SW 1271 (cell line): ENCODE measurements at places on chromosomes 7 and 10.

DNA sequence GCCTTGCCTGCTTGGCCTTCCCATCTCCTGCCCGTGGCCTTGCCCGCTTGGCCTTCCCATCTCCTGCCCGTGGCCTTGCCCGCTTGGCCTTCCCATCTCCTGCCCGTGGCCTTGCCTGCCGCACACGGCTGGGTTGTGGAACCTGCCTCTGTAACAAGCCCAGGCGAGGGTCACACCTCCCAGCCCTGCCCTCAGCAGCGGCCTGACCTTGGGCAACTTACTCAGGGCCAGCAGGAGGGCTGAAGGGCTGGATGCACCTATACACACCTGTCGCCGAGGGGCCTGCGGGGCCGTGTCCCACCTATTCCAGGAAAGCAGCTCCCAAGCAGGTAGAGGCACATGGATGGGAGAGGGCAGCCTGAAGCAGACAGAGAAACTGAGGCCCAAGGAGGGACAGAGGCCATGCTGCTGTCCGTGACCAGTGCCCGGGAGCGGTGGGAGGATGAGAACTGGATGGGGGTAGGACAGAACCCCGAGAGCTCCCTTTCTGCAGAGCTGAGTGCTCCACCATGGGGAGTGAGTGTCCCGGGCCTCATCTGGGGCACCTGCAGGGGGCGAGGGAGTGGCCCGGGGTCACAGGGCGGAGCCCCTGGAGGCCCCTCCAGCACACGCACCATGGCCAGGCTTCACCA is 277.6 kb downstream of the ELFN1 start:
- no peak for DNase-seq

GRCh38 chr7:17646253-17646956 is 293.9 kb downstream of the SNX13 start:
- no peak for DNase-seq

DNA sequence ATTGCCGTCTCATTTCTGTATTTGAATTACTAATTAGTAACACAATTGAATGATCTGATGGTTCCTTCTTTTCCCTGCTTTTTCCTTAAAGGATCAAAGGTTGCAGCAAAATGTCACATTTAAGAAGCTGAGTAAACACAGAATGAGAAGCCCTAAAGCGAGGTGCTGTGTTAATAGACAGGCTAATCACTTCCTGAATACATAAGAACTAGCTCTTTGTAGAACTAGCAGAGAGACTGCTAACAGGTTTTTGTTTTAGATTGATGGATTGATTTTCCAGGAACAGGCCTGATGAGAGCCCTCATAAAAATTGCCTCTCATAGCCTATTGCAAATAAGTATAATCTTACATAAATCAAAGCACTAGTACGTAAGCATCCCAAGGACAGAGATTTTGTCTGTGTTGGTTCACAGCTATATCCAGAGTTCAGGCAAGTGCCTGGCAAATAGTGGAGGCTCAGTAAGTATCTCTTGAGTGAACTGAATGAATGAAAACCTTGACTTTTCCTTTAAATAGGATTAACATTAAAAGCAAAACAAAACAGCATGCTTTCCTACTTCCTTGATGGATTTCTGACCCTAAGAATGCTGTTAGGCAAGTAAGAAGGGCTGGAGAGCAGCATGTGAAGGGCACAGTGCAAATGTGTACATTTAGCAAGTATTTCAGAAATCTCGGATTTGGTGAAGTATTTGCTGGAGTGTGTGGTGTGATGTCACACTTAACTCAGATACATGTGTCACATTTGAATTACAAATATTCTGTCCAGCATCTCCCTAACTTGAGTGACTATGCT is 3.3 kb downstream of the TMEM229A start:
- DNase-seq: no peak

DNA sequence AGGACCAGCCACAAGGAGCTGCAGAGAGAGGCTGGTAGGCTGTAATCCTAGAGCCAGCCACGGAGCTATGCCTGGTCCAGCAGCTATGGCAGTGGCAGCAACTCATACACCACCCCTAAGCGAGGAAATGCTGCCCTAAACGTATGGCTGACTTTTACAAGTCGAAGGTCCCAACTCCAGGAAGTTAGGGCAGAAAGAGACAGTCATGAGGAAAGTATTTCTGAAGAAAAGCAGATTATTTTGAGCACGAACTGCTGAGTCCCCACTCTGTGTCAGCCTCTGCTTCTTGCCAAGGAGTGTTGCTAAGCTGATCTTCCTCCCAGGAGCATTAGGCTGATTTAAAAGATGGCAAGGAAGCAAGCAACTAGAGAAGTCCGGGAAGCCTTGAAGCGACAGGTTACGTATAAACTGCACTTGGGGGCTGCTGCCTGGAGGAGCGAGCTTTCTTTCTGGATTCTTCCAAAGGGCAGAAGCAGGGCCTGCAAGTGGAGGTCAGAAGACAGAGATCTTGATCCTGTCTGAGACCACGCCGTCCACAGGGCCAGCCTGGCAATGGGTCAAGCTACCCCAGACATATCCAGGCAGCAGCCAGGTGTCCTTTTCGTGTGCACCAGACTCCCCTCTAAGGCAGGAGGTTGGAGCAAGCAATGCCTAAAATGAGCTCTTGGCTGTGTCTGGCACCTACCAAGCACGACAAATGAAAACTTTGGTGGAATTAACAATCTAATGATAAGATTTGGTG is 39.4 kb downstream of the PLXNA4 start:
- DNase-seq: no peak

DNA sequence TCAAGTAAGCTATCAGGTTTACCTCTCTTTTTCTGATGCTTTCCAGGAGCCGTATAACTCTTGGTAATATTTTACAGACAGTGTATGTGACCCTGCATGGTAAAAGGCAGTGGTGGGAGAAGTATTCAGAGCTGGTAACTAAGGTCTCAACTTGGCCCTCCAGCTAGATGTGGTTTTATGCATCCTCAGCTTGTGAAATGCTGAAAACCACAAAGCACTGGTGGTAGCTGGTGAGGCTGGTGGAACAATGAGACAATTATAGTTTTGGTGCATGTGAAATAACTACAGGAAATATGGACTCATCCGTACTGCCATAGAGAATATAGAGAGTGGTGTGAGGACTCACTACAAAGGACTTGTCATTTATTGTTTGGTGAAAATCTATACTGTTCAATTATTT is 383.0 kb upstream of the PCDH15 start:
- no peak for DNase-seq

GRCh38 chr10:24449321-24449740 is 240.4 kb downstream of the KIAA1217 start:
- no peak for DNase-seq

- no peak for DNase-seq
Observed at GRCh38 chr10:70565556-70566514, 36.7 kb downstream of the PRF1 start.

DNA sequence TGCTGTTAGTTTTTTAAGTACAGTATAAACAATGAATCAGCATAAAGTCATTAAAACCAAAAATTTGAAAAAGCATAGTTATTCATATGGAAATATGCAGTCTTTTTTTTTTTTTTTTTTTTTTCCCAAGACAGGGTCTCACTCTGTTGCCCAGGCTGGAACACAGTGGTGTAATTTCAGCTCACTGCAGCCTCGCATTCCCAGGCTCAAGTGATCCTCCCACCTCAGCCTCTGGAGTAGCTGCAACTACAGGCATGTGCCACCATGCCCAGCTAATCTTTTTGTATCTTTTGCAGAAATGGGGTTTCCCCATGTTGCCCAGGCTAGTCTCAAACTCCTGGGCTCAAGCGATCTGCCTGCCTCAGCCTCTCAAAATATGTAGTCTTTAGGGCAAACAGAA is 182.0 kb downstream of the SEMA3E start:
- no peak for DNase-seq

- DNase-seq: no peak
Observed at GRCh38 chr7:148276314-148277041, 314.1 kb upstream of the C7orf33 start.

DNA sequence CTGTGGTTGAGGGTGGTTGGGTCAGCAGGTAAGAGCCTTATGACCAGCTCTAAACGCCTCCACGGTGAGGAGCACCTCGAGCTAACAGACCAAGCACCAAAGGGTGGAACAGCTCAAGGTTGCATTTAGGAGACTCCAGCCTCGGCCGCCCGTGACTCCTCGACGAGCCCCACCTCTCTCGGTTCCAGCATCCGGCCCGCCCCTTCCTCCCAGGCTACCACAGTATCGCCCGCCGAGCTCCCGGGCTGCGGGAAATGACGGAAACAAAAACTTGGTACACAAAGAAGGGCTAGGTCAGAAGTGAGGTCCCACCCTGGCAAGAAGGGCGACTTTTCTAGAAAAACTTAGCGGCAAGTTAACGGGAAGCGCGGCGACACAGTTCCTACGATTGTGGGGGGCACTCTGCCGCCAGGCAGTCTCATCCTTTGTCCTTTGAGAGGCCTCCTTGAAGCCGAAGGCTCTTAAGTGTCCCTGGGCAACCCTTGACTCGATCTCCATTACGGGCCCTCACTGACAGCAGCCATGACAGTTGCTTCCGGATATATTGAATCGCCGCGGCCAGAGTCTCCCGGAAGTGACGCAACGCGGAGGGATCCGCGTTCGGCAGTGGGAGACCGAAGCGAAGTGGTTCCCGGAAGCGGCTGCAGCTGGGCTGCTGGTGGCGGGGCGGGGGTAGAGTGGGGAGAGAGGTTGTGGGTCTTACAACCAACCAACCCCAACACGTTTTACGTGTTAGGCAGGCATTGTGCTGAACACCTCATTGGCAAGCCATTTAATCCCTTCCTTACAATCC is 40.2 kb upstream of the ZNF518A start:
- DNase-seq: peak; percentile 67

DNA sequence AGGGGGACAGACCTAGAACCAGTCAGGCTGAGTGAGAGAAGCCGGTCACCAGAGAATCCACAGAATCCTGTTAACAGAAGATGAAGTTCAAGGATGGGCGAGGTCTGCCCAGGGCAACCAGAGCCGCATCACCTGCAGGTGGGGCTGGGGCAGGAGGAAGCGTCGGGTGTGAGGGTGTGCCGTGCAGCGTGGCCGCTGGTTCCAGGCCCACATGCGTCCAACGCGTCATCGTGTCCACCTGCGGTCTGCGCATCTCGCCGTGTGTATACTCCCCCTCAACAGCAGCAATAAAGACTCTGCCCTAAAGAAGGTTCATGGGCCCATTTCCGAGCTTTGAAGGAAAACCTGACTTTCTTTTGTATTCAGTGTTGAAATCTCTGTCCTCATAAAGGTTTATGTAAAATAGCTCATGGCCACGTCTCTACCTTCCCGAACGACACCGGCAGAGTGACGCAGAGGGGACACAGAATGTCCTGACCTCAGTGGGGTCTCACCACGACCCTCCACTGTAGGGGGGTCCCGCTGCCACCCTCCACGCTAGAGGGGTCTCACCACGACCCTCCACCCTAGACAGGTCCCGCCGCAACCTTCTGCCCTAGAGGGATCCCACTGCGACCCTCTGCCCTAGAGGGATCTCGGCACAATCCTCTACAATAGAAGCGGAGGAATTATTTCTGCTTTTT is 446.9 kb downstream of the PTPRN2 start:
- DNase-seq: no peak

DNA sequence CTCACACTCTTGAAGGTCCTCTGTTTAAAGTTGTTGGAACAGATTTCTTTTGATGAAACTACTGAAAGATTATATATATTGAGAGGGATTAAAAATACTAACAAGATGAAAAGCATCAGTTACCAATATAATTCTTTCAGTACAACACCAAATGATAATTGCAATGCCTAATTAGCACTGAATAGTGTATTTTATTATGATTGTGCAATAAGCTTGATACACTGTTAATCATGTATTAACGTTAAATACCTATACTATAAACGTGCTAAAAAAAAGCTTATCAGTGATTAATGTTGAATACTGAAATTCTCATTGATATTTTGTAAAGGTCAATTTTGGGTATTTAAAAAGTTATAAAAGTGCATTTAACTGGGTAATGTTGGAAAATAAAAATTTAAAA is 61.5 kb downstream of the HIBADH start:
- no peak for DNase-seq

GRCh38 chr10:113494761-113495160 is 58.1 kb upstream of the HABP2 start:
- no peak for DNase-seq

DNA sequence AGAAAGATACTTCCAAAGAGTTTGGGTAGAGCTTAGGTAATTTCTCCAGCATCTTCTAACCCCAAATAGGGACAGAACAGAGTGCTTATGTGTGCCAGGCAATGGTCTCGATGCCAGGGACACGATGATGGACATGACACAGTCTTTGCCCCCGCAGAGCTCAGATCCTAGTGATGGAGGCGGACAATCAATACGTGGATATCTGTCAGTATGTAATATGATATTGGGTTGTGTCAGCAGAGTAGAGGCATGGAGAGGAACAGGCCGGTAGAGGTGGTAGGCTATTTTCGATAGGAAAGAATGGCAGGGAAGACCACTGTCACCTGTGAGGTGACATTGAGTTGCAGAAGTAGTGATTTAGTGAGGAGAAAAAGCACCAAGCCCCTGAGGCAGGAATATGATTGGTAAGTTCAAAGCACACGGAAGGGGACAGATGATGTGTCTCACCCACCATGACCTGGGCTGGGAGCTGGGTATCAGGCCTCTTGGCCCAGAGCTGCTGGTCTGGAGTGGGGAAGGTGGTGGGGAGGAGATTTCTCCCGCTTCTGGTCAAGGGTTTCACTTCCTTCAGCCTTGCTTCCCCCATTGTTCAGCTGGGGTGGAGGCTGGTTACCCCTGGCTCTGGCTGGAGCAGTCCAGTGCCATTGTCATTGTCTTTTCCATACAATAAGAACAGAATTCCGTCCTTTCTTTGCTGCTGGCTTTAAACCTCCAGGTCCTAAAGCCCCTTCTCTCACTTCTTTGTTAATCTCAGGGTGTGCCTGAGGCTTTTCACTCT is 36.0 kb upstream of the SRGN start:
- DNase-seq: no peak

- no peak for DNase-seq
Observed at GRCh38 chr10:71911296-71911953, 52.8 kb upstream of the CHST3 start.

- DNase-seq: no peak
Observed at GRCh38 chr10:104690959-104691358, 49.9 kb downstream of the SORCS3 start.

- no peak for DNase-seq
Observed at GRCh38 chr10:34941471-34942357, 126.6 kb upstream of the PARD3 start.
